ENCODE measurements at places on chromosomes 7 and 10. TPM values are rescaled to one million over a fixed set of nuclear protein-coding genes. Genes with fewer than 3 reads are reported as not detected.

Gene KLF14
- total RNA-seq: 0.14 TPM

GRCh38 chr10:69490876-69491275, 39.6 kb downstream of the TSPAN15 start:
- no peak for DNase-seq

GRCh38 chr10:50044941-50045664, 22.7 kb upstream of the WASHC2A start:
- DNase-seq: no peak

- DNase-seq: no peak
Observed at GRCh38 chr10:64261092-64261491, 739.9 kb downstream of the REEP3 start.

GRCh38 chr7:521221-522070, 1.8 kb upstream of the PDGFA start:
- no peak for DNase-seq
